H9 (cell line): ENCODE measurements at places on chromosomes 3 and 15. TPM values are rescaled to one million over a fixed set of nuclear protein-coding genes. Genes with fewer than 3 reads are reported as not detected.

Gene CORO2B
- total RNA-seq = 3.1 and 3.2 TPM in 2 replicates

Gene CCDC174
- 11.5 and 15.2 TPM in 2 replicates for total RNA-seq

Gene MUSTN1
- total RNA-seq = 0.55 and 0.72 TPM in 2 replicates

Gene ZPLD1
- not detected in 2 replicates for total RNA-seq

Gene ACTRT3
- 5.9 and 6.1 TPM in 2 replicates for total RNA-seq

Gene CDV3
- total RNA-seq = 167 and 173 TPM in 2 replicates

Gene SHC4
- 0.26 and 0.55 TPM in 2 replicates for total RNA-seq
